EL (cell line): ENCODE measurements at places on chromosomes 3 and 15.

DNA sequence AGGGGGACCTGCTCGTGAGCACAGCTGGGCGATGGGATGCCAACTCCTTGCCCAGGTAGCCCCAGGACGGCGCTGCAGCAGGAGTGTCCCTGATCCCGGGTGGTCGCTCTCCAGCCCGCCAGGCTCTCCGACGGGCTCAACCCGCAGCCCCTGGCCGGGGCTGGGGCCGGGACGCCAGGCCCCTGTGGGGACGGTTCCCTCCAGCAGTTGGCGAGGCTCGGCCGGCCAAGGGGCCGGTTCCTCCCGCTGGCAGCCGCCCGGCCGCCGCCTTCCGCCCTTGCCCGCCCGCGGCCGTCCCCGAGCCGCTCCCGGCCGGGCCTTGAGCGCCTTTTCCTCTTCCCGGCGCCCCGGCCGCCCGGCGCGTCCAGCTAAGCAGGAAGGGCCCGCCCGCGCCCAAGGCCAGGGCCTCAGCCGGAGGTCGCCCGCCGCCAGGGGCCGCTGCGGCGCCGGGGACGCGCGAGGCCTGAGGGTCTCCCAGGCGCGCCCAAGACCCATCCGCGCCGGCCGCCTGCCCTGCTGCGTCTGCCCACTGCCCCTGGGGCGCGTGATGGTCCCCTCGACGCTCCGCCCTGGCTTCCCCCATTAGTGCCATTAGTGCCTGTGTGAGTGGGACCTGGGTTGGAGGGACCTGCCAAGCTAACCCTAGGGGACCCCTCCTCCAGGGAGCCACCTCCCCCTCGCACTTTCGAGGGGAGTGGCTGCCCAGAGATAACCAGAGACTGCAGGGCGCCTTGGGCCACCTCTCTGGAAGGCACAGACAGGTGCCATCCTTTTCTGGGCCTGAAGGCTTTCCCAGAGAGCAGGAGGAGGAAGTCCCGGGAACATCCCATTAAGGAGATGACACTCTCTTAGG, 106.4 kb downstream of the FBLN2 start:
- peak; percentile 54 for DNase-seq

GRCh38 chr3:172915911-172916514, 165.5 kb downstream of the ECT2 start:
- DNase-seq = peak; percentile 14

DNA sequence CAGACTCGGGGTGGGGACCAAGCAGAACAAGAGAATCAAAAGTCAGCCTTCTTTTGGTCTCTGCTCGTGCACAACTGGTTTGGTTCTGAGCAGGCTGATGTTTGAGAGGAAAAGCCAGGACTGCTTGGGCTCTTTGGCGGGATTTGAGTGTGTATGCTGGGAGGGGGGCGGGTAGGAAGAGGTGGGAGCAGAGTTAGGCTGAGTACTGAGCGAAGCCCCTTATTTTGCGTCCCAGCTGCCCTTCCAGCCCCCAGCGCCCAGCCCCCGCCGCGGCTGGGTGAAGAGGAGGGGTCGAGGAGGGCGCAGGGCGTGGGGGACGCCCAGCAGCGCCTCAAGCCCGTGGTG, 153.5 kb upstream of the GOLIM4 start:
- peak; percentile 13 for DNase-seq

GRCh38 chr3:54168451-54168850, 46.1 kb downstream of the CACNA2D3 start:
- no peak for DNase-seq

DNA sequence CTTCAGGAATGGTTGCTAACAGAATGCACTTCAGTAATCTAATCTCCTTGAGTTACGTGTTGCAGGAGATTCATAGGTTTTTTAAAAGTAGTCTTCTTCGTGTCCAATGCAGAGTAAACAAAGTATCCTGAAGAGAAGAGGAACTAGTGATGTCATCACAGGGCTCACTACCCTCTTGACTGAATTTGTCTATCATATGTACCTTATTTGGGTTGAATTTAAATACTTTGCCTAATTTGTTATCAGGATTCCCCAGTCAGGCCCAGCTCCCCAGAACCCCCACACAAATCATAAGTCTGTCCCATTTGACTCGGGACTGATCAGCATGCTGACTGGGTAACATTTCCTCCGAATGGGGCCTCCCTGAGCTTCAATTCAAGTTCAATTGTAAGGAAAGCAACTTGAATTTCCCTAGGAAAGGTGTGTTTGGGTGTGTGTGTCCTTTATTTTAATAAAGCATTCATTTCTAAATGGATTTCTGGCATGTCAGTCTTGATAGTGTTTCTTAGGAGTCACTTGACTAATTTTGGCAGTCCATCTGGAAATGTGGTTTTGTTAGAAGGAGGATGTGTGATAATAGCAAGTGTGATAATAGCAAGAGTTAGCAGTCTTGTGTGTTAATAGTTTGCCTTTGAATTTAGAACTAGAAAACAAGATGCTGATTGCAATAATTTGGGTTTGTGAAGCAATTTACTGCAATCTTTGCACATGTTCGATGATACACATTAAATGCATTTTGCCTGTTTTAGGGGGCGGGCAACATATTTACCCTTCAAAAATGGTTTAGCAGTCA, 21.9 kb downstream of the OXNAD1 start:
- no peak for DNase-seq

DNA sequence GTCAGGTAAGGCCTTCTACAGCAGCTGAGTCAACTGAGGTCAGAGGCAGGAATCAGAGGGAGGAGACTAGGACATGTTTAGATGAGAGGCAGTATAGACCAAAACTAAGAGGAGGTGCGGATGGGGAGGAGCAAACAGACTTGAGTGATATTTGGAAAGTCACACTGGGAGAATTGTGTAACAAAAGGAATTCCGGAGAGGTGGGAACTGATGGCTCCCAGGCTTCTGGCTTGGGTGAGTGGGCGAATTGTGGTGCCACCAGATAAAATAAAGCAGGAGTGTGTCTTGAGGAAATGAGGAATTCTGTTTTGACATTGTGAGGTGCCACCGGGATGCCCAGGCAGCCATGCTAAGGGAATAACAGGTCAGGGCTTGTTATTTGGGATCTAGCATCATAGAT, 3.3 kb upstream of the TM6SF1 start:
- DNase-seq = no peak

DNA sequence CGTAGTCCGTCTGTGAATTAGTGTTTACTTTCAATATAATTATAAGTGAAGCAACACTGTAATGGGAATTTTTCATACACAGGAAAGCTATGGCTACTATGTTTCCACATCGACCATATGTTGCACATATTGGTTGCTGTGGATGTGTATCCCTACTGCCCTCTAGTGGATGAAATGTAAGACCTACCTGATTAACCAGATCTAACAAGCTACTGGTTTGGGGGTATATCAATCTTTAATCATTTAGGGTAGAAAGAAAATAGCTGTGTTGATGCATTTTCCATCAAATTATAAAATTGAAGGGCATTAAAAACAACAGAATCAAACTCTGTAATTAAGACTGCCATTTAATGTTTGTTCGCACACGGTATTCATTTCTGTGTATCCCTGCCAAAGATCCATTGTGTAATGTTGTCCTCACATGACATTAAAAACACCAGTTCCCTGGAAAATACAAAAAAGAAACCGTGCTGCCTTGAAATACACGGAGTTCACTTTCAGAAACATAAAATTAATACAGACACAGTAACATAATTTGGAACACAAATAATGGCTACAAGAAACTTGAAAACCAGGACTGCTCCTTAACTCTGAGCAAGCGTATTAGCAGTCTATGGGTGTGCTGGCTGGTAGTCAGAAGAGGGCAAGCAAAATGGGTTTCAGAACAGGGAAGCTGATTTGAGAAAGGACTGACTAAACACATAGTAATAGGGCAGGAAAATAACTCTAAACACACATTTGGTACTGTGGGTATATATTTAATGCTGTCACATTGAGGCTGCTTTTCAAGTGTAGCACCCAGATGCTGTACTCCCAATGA, 125.1 kb downstream of the TIGIT start:
- peak; percentile 81 for DNase-seq

DNA sequence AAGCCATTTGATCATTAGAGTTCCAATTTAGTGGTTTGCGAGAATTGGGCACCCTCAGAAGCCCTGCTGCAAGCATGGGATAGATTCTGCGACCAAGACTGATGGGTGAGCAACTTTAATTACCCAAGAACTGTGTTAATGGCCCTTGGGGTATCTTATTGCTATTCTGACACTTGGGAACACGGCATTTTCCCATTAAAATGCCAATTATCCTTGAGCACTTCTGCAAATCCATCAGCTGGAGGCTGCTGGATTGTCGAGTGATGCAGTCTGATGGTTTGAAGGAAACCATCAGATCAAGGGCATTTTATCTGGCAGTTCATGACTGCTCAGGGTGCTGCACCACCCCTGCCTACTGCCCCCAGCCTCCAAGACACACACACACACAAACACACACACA, 183.6 kb upstream of the PROK2 start:
- DNase-seq = no peak

GRCh38 chr3:101011136-101011535, 17.9 kb upstream of the ABI3BP start:
- peak; percentile 67 for DNase-seq

- DNase-seq = no peak
Observed at GRCh38 chr3:152446495-152446894, 177.8 kb downstream of the MBNL1 start.

- no peak for DNase-seq
Observed at GRCh38 chr3:11631820-11632219, 11.9 kb downstream of the VGLL4 start.

DNA sequence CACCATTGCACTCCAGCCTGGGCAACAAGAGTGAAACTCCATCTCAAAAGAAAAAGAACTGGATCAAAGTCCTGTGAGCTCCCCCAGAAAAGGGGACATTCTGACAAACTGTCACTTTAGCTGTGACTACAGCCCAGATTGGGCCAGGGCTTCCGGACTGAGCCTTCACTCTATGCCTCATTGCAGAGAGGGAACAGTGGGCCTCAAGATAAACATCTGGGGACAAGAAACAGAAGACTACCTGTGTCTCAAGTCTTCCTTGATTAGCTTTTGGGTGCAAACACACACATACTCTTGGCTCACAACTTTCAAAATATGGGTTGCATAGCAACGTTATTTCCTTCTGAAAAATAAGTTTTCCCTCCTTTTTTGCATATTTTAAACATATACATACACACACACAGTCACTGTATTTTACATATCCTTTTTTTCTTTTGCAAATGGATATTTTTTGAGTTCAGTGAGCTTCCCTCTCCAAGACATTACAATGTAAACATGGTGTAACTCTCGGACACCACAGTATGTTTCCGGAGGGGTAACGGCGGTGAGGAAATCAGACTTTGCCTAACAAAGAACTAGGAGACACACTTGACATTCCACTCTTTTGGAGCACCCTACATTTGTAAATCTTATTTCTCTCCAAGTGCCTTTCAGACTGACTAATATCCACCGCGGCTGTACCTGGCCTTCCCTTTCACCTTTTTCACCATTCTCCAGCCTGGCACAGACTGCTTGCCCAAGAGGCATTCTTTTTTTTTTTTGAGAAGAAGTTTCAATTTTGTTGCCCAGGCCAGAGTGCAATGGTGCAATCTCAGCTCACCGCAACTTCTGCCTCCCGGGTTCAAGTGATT, 3.5 kb downstream of the TKT start:
- DNase-seq = no peak

GRCh38 chr3:155701882-155702465, 42.9 kb downstream of the PLCH1 start:
- peak; percentile 49 for DNase-seq

- no peak for DNase-seq
Observed at GRCh38 chr3:58150130-58150809, 60.5 kb downstream of the DNASE1L3 start.

- no peak for DNase-seq
Observed at GRCh38 chr15:99999282-100000070, 266.2 kb upstream of the LYSMD4 start.

DNA sequence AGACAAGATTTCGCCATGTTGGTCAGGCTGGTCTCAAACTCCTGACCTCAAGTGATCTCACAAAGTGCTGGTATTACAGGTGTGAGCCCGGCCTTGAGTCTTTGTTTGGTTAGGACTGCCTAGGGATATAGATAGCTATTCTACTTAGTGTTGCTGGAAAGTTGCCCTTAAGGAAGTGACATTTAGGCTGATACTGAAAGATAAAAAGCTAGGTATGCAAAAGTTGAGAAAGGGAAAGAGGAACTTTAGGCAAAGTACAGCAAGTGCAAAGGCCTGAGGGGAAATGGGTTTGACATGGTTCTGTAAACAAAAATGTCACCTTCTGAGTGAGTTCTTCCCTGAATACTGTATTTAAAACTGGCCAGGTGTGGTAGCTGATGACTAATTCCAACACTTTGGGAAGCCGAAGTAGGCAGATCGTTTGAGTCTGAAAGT, 111.5 kb downstream of the ZNF609 start:
- no peak for DNase-seq

- no peak for DNase-seq
Observed at GRCh38 chr3:15470261-15470660, 42.9 kb downstream of the EAF1 start.

DNA sequence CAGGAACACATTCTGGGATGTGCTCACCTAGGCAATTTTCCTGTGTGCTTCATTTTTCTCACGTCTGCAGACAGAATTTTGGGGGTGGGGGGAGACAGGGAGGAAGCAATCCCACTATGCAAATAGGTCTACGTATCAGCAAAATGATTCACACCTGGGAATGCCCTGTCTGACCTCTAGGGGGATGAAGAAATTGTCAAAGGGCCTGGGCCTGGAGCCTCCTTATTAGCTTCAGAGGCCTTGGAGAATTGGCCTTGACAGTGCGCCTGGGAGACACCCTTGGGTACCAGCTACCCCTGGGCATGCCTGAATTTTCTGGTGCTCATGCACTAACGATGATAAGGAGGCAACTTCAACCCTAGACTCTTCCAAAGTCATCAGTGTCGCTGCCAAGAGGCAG, 207.5 kb downstream of the CADPS start:
- DNase-seq = no peak

DNA sequence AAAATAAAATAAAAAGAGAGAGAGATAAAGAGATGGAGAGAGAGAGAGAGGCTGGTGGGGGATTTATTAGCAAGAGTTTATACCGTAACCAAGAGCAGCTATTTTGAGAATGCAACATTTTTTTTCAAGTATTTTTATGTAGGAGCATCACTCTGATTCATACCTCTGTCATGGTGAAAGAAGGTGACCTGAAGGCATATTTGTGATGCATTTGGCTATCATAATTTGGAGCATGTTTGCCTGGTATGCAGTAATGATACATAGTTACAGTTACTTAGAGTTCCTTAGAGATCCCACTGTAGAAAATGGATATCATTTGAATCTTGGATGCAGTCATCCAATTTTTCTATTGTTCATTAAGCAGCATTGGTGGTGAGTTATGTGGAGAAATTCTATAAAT, 1472.4 kb downstream of the SI start:
- peak; percentile 22 for DNase-seq

GRCh38 chr3:140163159-140163763, 228.3 kb downstream of the CLSTN2 start:
- DNase-seq = no peak
